ENCODE measurements at places on chromosomes 4 and X.

- no peak for DNase-seq
Measured at GRCh38 chr4:121706595-121707021, 9.8 kb upstream of the ANXA5 start.

DNA sequence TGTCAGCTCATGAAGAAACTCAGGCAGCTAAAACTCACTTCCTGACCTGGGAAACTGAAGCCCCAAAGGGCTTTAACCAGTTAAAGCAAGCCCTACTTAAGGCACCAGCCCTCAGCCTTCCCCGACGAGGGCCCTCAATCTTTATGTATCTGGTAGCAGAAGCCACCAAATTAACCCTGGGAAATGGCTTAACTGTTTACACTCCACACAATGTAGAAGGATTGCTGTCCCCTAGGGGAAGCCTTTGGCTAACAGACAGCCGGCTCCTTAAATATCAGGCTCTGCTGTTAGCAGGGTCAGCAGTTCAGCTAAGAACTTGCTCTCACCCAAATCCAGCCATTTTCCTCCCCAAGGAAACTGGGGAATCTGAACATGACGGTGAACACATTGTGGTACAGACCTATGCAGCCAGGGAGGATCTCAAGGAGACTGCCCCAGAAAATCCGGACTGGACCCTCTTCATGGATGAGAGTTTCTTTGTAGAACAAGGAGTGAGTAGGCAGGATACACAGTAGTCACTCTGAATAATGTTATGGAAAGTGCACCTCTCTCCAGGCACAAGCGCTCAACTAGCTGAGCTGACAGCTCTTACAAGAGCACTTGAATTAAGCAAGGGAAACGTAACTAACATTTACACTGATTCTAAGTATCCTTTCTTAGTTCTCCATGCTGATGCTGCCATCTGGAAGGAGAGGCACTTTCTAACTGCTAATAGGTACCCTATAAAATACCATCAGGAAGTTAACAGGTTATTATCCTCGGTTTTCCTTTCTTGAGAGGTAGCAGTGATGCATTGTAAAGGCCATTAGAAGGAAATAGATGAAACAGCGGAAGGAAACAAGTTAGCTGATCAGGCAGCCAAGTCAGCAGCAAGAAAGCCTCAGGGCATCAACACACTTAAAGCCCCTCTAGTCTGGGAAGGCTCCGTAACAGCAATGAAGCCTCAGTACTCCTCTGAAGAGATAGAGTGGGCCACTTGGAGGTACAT lies 9.6 kb upstream of the NAF1 start:
- no peak for DNase-seq

DNA sequence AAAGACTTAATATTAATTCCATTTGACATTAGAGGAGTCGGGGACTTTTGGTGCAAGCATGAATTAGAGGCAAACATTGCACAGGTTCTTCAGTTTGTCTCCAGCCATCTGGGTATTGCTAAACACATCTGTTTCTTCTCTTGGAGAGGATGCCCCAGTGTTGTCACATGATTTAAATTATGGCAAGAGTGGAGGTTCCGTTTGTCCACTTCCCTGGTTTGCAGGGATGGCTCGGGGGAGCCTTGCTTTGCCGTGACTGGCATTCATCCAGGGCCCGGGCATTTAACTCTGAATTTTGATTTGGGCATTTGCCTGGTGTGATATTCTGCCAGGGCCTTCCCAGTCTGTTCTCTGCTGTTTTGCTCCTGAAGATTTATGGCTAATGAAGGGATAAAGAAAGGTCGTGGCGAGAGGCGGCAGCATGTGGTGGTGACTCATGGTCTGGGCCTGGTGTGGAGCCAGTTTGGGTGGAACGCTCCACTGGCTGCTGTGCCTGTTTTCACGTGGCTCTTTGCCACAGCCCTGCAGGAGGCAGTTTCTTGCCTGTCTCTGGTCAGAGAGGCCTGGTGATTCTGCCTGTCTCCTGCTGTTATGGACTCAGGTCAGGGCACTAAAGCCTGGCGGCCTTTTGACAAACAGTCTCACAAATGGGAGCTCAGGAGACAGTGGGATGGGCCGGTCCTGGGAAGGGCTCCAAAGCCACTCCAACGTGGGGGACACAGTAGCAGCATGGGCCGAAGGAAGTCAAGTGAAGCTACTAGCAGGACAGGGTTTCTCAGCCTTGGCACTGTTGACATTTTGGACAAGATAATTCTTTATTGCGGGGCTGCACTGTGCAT lies 99.4 kb upstream of the PGRMC2 start:
- DNase-seq: no peak

GRCh38 chr4:125350470-125351135 lies 35.8 kb downstream of the FAT4 start:
- no peak for DNase-seq

Data from NCI-H1048 (cell line).